ENCODE measurements at places on chromosomes 3 and 15.

DNA sequence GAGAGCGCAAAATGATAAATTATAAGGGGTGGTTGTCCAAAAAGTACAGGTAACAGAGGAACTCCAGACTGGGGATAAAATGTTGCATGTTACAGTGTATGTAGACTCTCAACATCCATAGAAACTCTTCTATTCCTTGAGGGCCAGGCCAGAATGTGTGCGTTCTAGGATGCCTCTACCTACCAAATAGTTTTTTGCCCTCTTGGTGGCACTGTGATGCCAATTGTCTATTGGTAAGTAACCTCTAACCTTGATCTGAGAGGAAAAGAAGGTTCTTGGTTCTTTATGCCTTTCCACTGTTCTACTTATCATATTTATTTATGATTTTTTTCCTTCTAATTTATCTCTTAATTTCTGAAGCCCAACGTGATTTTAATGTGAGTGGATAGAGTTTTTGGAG lies 424.6 kb downstream of the GRM7 start:
- no peak for DNase-seq

DNA sequence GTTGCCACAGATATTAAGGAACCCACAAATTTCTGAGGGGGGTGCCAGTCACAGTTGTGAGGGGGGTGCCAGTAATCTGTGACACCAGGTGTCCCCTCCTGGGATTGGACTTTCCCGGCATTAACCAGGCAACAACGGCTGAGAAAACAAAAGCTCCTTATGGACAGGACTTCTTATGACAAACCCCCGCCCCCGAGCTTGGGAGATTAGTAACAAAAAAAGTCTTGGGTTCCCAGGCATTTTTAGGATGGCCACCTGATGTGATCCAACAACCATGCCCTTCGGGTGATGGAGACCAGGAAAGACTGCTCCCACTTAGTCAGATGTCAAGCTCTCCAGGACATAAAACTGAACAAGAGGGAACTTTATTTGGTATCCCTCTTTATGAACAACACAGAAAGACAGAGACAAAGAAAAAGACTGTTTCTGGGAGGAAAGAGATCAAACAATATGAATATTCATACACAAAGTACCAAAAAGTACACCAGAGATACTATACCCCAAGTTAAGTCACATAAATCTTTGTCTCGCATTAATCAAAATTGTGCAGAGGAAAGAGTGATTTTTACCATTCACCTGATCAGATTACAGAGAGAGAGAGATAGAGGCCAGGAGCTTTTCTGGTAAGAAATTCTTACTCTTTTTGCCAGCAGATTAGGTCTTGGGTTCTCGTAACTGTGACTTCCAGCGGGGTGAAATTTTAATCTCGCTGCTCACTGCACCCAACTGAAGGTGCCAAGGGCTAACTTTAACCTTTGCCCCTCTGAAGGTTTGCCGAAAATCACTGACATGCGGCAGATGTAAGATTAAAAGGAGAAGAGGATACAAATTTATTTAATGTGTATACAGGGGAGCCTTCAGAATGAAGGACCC lies 61.6 kb downstream of the OSTN start:
- DNase-seq = no peak

- DNase-seq = no peak
Measured at GRCh38 chr3:44226573-44226972, 15.1 kb upstream of the TOPAZ1 start.

DNA sequence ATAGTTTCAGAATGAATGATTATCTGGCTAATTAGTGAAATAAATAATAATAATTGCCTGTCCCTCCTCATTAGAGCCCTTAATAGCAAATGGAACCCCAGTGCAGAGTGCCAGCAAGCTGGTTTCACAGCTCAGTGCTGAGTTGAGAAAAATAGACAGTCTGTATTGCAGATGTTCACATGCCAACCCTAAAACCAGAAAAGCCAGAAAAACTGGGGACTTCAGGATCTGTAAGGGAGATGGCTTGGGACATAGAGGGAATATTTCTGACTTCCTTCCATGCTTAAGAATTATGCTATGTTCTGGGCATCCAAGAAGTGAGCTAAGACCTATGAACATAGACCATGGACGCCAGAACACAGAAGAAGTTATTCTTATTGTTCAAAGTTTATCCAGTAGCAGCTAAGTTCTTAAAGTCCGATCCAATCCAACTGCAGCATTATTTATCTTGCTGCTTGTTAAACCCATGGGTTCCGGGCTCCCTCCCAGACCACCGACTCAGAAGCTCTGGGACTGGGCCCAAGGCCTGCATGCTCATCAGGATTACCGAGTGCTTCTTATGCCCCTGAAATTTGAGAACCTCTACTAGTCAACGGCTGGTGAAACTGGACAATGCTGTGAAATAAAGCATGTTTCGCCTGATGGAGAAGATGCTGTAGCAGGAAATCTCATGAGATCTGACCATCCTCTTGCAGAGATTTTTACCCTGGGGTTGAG lies 158.3 kb downstream of the FOXB1 start:
- no peak for DNase-seq

DNA sequence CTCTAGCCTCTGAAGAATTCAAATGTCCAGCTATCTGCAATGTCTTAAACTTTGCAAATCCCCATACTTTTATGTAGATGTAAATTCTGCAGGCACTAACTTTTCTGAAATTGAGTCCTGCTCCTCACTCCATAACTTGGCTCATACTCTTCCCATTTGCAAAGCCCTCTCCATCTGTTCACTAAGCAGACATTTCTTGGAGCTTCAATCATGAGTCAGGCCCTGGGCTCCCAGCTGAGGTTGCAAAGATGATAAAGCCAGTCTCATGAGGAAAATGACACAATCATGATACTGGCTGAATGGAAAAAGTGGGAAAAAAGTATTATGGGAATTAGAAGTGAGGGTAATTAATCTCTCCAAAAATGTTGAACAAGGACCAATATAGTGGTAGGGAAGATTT lies 507.6 kb downstream of the NR2F2 start:
- DNase-seq = no peak

All from AG09309 (cell line).